SW480 (cell line): ENCODE measurements at places on chromosomes 12 and 14.

DNA sequence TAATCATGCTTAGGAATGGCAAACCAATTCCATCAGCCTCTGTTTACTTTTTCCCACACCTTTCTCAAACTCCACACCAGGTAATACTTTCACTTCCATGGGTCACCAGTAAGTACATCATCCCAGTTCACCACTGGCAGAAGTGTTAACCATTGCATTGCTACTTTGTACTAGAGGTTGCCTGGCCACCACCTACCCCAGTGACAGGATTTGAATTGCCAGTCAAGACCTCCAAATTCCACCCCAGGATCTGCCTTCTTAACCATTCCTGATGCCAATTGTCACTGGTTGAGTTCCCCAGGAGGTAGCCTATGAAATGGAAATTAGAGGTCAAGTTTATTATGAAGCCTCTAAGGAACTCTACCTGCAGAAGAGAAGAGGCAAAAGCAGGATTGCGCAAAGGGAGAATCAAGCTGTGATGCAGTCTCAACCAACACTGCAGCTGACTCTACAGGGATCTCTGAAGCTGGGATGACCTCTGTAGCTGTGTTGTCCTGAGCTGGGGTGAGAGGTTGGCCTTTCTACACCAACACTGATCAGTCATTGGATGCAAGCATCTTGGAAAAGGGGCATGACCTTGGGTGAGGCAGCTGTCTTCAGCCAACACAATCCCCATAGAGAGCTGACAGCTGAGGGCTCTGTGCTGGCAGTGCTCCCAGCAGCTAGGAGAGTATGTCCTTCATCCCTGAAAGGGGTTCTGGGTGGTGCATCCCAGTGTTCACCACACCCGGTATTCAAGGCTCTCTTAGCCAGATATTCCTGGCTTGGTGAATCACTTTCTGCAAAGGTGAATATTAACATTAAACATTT lies 37.0 kb upstream of the HMGA2 start:
- DNase-seq, result no peak

- peak; percentile 74 for DNase-seq
Observed at GRCh38 chr14:73457041-73457923, 1.1 kb downstream of the NUMB start.

GRCh38 chr12:28248555-28249145 lies 58.4 kb downstream of the CCDC91 start:
- DNase-seq, result no peak

- DNase-seq, result peak; percentile 60
Observed at GRCh38 chr14:67729072-67729885, 27.6 kb downstream of the RDH12 start.

DNA sequence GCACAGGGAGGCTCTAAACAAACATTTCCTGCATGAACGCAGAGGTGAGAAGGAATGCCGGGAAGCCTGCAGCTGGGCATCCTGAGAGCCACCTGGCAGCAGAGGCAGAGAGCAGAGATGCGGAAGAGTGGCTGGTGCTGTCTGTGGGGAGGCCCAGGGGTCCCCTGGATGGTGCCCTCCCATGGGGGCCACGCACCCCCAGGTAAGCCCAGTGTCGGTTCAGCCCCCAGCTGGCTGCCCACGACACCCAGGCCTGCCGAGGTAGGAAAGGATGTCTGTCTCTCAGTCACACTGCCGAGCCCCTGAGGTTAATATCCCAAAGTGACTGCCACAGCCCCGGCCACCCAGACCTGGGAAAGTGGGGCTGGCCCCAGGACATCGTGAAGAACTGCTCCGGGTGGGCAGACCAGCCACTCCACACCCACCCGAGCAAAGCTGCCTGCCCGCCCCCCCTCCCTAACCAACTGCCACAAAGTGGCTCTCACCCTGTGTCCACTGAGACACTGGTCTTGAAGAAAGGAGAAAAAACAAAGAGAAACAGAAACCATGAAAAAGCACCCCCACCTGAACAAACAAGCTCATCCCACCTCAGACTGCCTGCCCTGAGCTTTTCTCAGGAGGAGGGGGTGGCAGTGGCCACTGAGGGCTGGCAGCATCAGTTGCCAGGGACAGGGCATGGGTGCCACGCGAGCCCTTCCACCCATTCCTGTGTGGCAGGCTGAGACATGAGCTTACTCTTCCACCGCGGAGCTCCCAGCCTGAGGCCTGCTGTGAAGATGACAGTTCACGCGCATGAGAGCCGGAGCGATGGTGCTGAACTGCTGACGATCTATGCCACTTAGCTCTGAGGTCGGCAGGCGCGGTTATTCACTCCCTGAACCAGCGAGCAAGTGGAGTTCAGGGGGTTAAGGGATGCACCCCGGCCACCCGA lies 40.8 kb downstream of the CCDC88C start:
- DNase-seq, result no peak

- DNase-seq, result no peak
Observed at GRCh38 chr12:47993491-47993890, 10.8 kb downstream of the COL2A1 start.

GRCh38 chr12:124474709-124475108 lies 92.7 kb downstream of the NCOR2 start:
- DNase-seq, result no peak

- DNase-seq, result no peak
Observed at GRCh38 chr12:128803788-128804187, 20.0 kb downstream of the SLC15A4 start.

GRCh38 chr12:32116897-32117296 lies 10.2 kb downstream of the BICD1 start:
- no peak for DNase-seq
